ENCODE measurements at places on chromosomes 11 and 22. TPM values are rescaled to one million over a fixed set of nuclear protein-coding genes. Genes with fewer than 3 reads are reported as not detected.

HNRNPUL2 gene
- 60.2 TPM for total RNA-seq

PGA4 gene
- total RNA-seq, result not detected

MS4A6A gene
- total RNA-seq, result not detected

PLAAT5 gene
- not detected for total RNA-seq

DBX1 gene
- not detected for total RNA-seq

SYT8 gene
- not detected for total RNA-seq

PNPLA5 gene
- not detected for total RNA-seq

MAJIN gene
- 0.36 TPM for total RNA-seq

CASP1 gene
- 97.2 TPM for total RNA-seq

ANO9 gene
- total RNA-seq, result 93.3 TPM

OR8B3 gene
- total RNA-seq, result not detected

TSSC4 gene
- 38.5 TPM for total RNA-seq
